Naive thymus-derived CD4-positive, alpha-beta T cell (primary cell): ENCODE measurements at places on chromosomes 6 and 20. TPM values are rescaled to one million over a fixed set of nuclear protein-coding genes. Genes with fewer than 3 reads are reported as not detected.

GRCh38 chr20:61173961-61174725, 77.9 kb upstream of the CDH4 start:
- no peak for DNase-seq

- DNase-seq = no peak
These were observed 10.0 kb downstream of the THBS2 start for GRCh38 chr6:169243661-169244060.

- DNase-seq = no peak
These were observed 5.6 kb downstream of the FOXC1 start for GRCh38 chr6:1615151-1615852.

- no peak for DNase-seq
These were observed 153.0 kb downstream of the AHI1 start for GRCh38 chr6:135344526-135344925.

GRCh38 chr20:51347831-51348230, 194.7 kb downstream of the NFATC2 start:
- DNase-seq = no peak

GRCh38 chr20:36275441-36276189, 30.5 kb upstream of the DLGAP4 start:
- DNase-seq = no peak

DNA sequence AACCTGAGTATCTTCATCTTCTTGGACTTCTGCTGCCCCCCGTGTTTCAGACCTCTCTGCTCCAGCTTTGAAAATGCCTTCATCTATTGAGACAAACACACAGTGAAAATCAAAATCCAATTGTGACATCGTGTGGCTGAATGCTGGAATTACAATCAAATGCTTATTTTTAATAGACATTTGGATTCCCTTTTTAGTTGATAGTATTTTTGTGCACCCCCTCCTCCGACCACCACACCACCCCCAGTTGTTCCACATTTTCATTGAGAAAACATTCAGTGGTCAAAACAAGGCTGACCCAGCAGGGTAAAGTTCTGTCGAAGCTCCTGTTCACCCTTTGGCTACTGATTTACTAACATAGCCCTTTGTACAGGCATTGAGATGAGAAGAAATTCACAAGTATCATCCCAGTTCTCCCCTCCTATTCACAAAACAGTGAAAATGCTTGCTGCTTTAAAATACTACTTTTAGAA, 79.0 kb downstream of the NRSN1 start:
- peak; percentile 3 for DNase-seq

DNA sequence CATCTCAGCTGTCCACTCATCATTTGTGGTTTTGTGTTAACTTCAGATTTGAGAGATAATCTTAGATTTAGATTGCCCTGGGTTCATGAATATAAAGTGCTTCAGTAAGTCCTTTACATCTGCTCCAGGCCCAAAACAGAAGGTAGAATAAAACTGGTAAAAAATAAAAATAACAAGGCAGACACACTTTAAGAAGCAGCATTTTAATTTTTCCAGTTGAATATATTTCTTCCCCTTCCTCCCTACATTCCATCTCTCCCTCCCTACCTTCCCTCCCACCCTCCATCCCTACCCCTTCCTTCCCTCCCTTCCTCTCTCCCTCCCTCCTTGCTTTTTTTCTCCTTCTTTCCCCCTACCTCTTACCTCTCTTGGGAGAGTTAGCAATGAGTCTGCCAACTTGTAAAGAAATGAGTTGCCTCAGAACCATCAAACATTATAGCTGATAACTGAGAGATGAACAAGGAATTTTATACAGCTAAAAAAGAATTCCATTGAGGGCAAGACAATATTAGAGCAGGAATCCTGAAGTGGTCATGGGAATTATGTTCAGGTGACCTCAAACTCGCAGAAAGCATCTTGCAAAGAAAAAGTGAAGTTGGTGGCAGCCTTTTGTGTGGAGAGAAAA, 145.0 kb upstream of the SOX4 start:
- DNase-seq = no peak

- DNase-seq = no peak
These were observed 204.5 kb downstream of the PREX1 start for GRCh38 chr20:48623176-48623905.

- DNase-seq = no peak
These were observed 14.1 kb upstream of the PFDN4 start for GRCh38 chr20:54193817-54194216.

DNA sequence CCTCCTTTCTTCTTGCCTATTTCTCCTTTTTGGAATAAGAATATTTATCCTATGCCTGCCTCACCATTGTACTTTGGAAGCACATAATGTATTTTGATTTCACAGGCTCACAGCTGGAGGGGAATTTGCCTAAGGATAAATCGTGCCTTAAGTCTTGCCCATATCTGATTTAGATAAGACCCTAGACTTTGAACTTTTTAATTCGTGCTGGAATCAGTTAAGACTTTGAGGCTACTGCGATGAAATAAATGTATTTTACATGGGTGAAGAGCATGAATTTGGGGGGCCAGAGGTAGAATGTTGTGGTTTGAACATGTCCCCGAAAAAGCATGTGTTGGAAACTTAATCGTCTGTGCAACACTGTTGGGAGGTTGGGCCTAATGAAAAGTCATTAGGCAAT, 648.8 kb downstream of the EPHA7 start:
- no peak for DNase-seq

DNA sequence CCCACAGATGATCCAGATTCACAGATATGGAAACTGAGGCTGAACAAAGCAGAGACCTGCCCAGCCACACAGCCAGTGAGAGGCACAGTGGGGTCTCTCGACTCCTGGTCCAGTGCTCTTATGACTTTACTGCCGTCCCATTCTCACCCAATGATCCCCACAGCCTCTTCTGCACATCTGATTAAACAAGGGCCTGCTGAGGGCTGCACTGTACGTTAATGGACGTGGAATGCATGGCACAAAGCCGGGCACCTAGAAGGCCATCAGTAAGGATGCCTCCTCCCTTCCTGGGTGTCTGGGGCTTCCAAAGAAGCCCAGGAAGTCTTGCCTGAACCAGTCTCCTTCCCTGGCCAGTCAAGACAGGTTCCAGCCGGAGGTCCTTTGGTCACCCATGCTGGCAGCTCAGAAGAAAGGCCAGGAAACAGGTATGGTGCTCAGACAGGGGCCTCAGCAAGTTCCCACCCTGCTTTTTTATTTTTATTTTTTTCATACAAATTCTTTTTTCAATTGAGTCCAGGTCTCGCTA, 3.8 kb downstream of the TFEB start:
- DNase-seq = no peak

DNA sequence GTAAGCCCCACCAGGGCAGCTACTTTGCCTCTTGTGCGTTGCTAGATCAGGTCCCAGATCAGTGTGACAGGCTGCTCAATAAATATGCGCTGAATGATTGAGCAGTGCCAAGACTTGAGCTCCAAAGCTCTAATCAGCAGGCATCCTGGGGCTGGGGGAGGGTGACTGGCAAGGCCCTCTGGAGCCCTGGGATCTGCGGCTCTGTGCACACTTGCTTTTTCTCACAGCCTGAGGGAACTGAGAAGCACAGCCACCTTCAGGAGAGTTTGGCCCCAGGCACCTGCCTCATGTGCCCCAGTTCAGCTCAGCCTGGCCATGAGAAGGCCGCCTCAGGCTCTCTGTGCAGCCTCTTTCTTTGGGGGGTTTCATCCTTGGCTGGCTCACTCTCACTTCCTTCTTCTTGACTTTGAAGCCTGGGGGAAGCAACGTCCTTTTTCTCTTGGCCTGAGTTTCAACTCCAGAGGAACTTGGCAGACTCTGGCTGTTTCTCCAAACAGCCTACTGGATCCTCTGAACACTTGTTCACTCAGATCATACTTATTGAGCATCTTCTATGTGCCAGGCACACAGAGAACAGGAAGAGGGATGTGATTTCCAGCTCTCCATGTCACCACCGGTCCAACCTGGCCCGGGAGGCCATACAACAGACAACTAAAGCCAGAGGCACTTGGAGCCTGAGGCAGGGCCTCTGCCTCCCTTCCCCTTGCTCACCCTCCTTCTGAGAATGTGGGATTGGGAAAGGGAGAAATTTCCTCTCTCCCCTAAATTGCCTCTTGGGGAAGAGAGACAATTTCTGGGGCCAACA, 114.0 kb downstream of the VEGFA start:
- DNase-seq = no peak

DNA sequence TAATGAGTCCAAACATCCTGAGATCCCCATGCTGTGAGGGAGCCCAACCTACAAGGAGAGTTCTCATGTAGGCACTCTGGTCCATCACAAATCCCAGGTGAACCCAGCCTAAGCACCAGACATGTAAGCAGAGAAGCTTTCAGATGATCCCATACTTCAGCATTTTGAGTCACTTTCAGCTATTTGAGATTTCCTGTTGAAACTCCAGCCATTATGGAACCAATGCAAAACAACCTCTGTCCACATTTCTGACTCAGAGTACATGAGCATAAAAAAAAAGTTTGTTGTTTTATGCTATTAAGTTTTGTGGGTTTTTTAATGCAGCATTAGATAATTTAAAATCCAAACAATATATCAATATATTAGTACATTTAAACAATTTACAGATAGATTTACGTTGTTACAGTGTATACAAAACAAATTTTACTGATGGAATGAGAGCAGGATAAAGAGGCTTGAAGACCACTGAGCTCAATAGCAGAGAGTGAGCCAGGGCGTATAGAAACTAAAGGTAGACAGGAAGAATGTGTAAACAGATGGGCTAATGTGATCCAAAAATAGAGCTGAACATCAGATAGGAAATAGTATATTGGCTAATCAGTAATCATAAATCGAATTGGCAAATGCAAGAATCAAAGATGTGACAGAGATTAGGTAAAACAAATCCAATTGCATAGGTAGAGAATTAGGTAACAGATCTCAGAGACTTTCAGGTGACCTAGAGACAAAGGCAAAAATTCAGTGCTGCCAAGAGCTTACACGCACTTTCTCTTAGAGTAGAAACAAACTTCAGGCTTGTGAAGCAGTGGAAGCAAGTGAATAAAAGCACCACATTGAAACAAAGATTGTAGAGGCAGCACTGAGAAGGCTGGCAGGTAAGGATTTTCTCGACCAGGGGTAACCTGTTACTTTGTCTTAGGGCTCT, 36.2 kb upstream of the PLCB1 start:
- no peak for DNase-seq

DNA sequence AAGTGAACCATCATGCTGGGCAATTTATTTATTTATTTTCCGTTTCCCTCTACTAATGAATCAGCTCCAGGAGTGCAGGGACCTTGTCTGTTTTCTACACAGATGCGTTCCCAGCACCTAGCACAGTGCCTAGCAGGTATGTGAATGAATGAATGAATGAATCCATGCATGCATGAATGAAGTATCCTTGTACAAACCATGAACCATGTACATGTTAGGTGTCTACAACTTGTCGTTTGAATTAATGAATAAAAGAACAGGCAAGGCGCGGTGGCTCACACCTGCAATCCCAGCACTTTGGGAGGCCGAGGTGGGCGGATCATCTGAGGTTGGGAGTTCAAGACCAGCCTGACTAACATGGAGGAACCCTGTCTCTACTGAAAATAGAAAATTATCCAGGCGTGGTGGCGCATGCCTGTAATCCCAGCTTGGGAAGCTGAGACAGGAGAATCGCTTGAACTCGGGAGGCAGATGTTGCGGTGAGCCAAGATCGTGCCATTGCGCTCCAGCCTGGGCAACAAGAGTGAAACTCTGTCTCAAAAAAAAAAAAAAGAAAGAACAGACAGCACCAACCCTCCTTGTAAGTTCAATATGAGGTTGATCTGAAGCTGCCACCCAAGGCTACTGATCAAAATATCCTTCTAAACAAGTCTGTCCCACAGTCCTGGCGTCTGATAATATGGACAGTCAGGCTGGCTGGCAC, 27.3 kb upstream of the SLC9A8 start:
- DNase-seq = no peak

- no peak for DNase-seq
These were observed 114.6 kb downstream of the DLL1 start for GRCh38 chr6:170176136-170176897.

DNA sequence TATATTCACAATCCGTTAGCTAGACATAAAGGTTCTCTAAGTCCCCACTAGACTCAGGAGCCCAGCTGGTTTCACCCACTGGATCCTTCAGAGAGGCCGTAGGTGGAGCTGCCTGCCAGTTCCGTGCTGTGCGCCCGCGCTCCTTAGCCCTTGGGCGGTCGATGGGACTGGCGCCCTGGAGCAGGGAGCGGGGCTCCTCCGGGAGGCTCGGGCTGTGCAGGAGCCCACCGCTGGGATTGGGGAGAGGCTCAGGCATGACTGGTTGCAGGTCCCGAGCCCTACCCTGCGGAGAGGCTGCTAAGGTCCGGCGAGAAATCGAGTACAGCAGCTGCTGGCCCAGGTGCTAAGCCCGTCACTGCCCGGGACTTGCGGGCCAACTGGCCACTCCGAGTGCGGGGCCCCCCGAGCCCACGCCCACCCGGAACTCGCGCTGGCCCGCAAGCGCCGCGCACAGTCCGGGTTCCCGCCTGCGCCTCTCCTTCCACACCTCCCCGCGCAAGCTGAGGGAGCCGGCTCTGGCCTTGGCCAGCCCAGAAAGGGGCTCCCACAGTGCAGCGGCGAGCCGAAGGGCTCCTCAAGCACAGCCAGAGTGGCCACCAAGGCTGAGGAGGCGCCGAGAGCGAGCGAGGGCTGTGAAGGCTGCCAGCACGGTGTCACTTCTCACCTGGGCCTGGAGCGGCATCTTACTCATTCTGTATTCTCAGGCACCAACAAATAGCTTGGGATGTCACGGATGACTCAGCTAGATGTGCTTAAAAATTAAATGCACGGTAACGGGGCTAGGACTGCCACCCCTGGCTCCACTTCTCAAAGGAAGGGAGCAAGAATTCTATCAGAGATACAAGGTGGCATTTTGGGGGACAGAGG, 44.1 kb downstream of the IRF4 start:
- DNase-seq = no peak

DNA sequence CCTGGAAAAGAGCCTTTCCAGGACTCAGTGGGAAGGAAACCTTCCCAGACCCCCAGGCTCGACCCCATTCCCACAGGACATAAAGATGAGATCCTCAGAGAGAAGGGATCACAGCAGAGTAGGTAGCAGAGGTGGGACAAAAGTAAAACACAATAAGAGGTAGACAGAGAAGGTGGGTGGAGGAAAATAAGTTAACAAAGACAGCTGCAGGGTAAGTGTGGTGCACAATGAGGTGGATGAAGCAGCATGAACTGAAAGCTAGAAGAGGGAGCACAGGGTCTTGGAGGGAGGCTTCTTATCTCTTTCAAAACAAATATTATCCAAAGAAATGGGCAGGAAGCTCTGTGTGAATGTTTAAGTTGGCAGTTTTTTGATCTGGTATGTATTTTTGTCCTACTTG, 14.0 kb upstream of the MAP7 start:
- no peak for DNase-seq

STMND1 gene
- not detected in 2 replicates for total RNA-seq

POLR1H gene
- total RNA-seq = 45.1 TPM

HLA-DRA gene
- 35.4 TPM for total RNA-seq

HLA-DQB1 gene
- 10.7 TPM for total RNA-seq
